ENCODE measurements at places on chromosomes 6 and 20.

GRCh38 chr6:93604951-93605350 is 185.6 kb upstream of the EPHA7 start:
- no peak for DNase-seq

DNA sequence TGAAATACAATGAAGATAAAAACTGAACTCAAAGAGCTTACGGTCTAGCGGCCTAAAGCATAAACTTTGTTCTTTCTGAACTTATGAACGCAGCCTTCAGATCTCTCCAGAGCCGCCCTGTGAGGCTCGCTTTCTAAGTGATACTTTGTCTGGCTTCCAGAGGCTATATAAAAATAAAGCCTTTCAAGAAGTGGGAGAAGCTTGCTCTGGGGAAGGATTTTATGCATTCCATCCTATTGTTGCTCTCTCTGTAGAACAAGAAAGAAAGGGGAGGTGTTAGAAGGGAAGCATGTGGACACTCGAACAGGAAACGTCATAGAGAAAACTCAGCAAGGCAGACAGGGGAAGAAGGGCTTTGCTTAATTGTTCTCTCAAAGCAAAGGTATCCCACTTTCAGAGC is 77.0 kb downstream of the TBX18 start:
- DNase-seq = no peak

GRCh38 chr20:39910536-39910935 is 778.5 kb downstream of the MAFB start:
- DNase-seq = no peak

GRCh38 chr6:158756977-158757752 is 62.0 kb downstream of the EZR start:
- no peak for DNase-seq

GRCh38 chr20:52490711-52491430 is 299.3 kb upstream of the ZFP64 start:
- no peak for DNase-seq

DNA sequence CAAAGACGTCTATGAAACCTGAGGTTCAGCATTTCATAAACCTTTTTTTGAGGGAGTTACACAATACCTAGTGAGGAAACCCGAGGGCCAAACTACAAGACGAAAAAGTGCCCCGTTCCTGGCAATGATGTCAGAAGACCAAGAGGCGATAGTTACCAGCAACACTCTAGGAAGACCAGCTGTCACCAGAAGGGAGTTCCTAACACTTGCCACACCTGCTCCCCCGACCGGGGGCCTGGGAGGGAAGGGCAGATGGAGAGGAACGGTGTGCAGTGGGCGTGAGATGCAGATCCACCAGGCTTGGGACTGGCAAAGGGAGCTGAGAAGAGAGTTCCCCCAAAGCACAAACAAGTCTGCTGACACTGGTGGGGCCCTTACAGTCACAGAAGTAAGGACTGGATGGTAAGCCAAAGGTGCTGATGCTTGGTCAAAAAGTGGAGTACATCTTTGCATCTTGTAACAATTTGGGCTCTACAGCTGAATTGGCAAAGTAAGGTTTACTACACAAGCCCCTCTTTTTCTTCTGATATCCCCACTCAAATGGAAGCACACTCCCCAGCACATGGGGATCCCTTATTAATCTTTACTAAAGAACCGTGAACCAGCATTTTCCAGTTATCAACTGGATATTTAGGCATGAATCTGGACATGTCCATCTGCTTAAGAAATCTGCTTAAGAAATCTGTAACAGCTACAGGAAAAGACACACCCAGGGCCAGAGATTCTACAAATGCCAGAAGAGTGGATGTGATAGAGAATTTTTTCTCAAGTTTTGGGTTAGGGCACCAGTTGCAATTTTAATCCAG is 38.5 kb downstream of the PANK2 start:
- DNase-seq = no peak

DNA sequence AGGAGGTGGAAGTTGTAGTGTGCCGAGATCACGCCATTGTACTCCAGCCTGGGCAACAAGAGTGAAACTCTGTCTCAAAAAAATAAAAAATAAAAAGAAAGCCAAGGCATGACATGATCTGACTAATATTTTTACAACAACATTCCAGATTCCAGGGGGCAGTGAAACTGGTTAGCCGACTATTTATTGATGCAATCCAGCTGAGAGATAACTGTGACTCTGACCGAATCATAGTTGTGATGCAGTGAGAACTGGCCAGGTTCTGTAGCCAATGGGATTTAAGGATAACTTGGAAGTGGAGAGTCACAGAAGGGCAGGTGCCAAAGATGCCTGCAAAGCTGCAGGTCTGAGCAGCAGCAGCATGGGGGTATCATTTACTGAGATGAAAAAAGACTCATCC is 82.9 kb upstream of the TSHZ2 start:
- DNase-seq = no peak

GRCh38 chr20:38405132-38405531 is 30.0 kb downstream of the SNHG17 start:
- DNase-seq = no peak

DNA sequence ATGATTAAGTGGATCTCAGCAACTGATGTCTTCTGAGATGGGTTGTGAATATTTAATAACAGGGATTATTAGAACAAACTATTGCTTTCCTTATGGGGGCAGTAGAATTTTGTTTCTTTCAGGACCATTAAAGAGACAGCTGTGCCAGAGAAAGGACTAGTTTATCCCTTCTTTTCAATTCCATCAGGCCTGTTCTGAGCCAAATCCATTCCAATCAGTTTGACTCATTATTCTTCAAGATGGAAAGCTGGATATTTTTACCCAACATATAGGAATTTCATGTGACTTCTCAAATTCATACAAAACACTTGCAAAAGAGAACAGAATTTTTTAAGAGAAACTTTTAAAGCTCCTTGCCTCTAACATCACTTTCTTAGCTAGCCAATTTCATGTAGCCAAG is 722.0 kb upstream of the FLRT3 start:
- DNase-seq = no peak

- no peak for DNase-seq
Measured at GRCh38 chr6:159446340-159446739, 246.7 kb downstream of the SOD2 start.

DNA sequence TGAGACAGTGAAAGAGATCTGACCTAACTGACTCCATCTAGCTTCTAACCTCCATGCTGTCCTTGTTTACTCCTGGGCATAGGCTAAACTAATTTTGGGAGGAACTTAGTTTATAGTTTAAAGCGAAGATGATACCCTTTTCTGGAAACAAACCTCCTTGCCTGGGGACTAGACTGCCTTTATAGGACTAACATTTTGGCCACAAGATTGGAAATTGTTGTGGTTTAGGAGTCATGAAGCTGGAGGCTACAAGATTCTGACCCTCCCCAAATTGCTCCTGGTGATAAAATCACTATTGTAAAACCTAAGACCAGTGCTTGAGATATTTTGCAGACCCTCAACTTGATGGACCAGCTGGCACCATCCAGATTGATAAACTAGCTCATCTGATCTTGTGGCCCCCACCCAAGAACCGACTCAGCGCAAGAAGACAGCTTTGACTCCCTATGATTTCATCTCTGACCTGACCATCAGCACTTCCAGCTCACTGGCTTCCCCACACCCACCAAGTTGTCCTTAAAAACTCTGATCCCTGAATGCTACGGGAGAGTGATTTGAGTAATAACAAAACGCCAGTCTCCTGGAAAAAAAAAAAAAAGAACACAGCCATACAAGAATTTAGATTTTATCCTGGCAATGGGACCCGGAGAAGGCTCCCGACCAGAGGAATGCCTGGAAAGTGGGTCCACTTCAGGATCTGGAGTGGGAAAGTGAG is 63.0 kb downstream of the ABHD12 start:
- no peak for DNase-seq

DNA sequence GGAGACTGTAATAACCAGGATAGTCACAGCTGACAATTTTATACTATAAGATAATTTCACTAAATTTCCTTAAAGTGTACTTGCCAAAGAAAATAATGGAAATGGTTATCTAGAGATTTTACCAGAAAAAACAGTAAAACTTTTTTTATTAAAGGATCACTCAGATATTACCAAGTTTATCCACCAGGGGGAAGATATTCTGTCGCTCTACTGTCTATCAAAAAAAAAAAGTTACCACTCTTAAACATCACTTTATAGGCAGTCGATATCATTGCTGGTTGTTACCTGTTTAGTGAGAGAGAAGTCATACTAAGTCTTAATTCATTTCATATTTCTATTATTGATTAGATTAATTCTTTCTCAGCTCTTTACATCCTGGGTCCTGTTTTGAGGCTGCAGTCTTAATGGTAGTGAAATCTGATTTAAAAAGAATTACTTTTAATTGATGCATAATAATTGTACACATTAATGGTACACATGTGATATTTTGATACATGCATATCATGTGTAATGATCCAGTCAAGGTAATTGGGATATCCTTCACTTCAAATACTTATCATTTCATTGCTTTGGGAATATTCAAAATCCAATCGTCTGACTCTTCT is 18.9 kb downstream of the L3MBTL3 start:
- DNase-seq = no peak

- no peak for DNase-seq
Measured at GRCh38 chr6:7684843-7685242, 41.1 kb upstream of the BMP6 start.

- peak; percentile 62 for DNase-seq
Measured at GRCh38 chr6:20400456-20401204, 1.0 kb upstream of the E2F3 start.

GRCh38 chr6:37155394-37156312 is 14.3 kb upstream of the PIM1 start:
- DNase-seq = peak; percentile 71

- DNase-seq = no peak
Measured at GRCh38 chr6:168385037-168385759, 55.8 kb upstream of the SMOC2 start.

DNA sequence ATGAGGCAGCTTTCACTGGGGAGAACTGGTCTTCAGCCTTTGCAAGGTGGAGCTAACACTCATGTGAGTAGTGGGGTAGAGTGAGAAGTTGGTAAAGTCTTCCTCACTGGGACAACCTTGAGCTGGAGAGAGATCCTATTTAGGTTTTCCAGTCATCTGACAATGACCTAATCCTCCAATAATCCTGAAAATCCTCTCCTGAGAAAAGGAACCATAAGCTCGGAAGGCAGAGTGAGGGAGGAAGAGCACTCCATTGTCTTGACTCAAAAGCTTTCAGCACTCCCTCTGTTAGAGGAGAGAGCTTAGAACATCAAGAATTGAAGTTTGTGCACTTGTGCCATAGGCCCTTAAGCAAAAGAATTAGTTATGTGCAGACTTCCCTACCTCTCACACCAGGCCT is 77.8 kb downstream of the TRAM2 start:
- DNase-seq = no peak

- no peak for DNase-seq
Measured at GRCh38 chr6:98467091-98467490, 367.3 kb upstream of the POU3F2 start.

- no peak for DNase-seq
Measured at GRCh38 chr6:33132081-33132524, 56.3 kb downstream of the HLA-DPB1 start.

GRCh38 chr6:37830225-37830624 is 10.7 kb downstream of the ZFAND3 start:
- DNase-seq = no peak

DNA sequence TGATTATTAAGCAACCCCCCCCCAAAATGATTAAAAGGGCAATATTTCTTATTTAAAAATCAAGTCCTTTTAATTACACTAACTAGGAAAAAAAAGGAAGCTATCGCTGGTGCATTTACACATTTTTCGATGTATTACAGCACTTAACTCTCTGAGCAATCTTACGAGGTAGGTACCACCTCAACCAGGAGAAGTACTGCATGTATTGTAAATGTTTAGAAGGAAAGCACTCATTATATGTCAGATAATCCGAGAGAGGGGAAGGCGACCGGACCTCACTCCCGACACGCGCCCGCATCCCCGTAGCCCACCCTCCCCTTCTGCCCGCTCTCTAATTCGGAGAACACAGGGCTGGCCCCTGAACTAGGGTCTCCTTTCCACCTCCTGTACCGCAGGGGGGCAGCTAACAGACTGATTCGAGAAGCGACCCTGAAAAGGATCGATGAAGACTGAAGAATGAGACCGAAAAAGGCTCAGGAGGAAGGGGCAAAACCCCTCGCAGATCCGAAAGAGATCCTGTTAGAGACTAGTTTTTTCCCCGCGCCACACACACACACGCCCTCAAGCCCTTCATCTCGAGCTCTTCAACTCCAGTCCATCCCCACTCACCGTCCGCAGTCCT is 337 bp downstream of the ESF1 start:
- DNase-seq = no peak

DNA sequence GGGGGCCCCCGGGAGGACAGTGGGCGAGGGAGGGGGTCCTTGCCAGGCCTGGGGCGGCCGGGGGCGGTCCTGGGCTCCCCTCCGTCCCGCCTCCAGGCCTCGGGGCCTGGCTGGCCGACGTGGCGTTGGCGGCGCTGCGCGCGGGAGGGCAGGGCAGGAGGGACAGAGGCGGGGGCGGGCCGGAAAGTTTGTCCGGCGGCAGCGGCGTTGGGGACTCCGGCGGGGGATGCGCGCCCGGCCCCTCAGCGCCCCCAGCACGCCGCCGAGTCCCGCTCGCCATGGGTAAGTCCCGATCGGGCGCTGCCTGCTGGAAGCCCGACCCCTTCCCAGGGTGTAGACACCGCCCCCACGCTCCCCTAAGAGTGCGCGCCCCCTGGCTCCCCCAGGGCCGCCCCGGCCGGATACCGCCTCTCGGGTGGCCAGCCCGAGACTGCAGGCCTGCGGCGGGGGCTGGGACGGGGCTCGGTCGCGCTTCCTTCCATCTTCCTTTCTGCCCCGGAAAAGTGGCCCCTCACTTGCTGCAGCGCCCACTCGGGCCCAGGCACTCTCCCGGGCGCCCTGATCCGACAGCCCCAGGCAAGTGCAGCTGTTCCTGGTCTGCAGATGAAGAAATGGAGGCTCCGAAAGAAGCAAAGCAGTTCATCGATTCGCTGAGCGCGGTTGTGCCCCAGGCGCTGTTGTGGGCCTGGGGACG is at the start of gene SLC2A10:
Gene SLC2A10 (plus strand): TSS at position 191 of the 694 bp plus-strand sequence. CDS start 88 bp downstream, at position 279.
- peak; percentile 12 for DNase-seq
